CD4-positive, CD25-positive, alpha-beta regulatory T cell (primary cell): ENCODE measurements at places on chromosomes 16 and 17.

DNA sequence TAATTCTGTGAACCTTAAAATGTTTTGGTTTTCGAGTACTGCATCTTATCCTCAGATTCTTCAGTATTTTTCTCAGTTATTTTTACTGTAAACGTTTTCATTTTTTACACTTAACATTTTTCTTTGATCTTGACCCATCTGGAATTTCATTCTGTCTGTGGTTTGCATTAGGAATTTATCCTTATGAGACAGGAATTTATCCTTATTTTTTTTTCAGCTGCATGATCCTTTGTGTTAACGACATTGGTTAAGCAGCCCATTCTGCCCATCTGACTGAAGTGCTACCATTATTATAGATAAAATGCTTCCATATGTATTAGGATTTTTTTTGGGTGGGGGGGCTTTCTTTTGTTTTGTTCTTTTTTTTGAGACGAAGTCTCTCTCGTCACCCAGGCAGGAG lies 41.0 kb downstream of the SNX29 start:
- no peak for DNase-seq

DNA sequence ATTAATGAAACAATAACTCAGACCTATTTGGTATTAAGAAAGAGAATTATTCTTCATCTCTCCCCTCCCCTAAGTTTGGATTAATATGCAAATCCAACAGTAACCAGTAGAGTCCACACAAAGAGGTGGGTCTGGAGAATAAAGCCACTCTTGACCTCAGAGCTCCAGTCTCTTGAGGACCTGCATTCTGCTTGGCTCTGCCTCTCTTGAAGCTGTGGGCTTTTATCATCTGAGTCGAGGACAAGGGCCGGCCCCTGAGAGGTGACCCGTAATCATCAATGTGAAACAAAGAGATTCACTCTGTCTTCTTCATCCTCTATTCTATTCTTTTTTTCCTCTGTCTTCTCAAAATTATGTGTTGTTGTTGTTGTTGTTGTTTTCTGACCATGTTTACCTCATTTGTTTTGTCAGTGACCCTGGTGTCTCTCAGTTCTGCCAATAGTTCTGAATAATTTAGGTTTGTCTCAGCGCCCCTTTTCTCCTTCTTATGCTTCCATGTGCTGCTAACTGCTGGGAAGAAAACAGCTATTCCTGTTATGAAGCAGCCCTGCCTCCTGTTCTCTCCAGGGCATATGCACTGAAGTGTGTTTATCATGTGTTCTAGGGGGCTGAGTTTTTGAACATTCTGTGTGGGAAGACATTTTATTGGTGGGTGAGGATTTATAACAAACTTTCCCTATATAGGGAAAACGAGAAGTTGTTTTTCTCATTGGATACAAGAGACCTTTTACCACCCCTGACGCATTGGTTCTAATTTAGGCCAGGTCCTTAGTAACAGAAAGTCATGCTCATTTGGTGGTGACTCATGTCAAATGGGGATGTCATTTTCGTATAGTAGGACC lies 135.8 kb downstream of the TRIM37 start:
- DNase-seq, result no peak

DNA sequence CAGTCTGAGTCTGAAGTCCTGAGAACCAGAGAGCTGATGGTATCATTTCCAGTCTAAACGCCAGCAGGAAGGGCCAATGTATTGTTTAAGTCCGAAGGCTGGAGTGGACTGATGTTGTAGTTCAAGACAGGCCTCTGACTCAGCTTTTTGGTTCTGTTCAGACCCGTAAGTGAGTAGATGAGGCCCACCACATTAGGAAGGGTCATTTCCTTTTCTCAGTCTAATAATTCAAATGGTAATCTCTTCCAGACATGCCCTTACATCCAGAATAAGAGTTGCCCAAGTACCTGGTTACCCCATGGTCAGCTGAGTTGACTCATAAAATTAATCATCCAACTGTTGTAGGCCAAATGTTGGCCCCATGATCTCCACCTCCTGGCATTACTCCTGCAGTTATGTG lies 442.6 kb upstream of the HSBP1 start:
- DNase-seq, result no peak

GRCh38 chr16:4263504-4264436 lies 9.1 kb downstream of the TFAP4 start:
- no peak for DNase-seq

DNA sequence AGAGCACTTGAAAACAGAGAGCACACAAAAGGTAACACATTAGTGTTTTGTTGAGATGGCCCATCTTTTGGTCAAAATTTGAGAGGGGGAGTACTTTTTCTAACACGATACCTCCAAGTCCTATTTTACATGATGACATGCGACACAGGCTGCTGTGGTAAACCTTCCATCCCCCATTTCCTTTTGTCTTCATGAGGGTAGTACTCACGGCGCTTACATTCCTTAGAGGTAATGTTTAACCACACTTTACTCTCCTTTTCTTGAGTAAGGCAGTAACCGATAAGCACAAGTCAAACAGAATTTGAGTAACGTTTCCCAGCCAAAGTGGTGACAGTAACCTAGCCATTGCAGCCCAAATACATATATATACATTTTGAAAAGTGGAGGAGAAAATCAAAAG lies 35.8 kb upstream of the PITPNM3 start:
- no peak for DNase-seq
